ENCODE measurements at places on chromosomes 1 and 21.

GRCh38 chr1:167905671-167906070, 8.3 kb downstream of the ADCY10 start:
- no peak for DNase-seq

DNA sequence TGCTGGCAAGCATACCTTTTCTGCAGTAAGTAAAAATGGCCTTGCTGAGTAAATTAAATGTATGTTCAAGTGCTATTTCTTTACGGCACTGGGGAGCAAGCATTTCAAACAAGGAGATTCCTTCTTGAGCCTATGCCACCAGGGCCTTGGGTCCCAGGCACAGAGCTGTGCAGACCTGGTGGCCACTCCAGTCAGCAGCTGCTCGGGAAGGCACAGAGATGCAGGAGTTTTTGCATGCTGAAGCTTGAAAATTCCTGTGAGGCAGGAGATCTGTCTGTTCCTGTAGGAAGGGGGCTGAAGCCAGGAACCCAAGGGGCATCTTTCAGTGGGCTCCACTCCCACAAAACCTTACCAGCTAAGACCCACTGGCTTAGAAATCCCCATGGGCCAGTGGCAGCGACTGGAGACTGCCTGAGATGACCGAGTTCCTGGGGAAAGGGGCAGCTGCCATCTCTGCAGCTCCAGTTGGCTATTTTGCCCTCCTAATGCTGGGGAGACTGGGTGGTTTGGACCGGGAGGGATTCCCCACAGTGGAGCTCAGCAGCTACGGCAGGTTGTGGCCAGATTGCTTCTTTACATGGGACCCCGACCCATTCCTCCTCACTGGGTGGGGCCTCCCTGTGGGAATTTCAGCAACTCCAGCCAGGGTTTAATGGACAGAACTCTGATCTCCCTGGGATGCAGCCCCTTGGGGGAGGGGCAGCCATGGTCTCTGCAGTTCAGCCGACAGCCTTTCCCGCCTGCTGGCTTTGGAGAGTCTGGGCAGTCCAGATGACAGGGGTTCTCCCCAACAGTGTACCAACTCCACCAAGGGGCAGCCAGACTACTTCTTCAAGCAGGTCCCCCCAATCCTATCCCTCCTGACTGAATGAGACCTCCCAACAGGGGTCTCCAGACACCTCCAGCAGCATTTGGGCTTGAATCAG, 8.4 kb upstream of the PGBD2 start:
- DNase-seq, result no peak

- DNase-seq, result no peak
These were observed at the start of gene ARHGEF16 for GRCh38 chr1:3453891-3454810. Gene ARHGEF16, plus strand, starts transcription at chr1:3454665. Its CDS starts 8,420 bp downstream, at chr1:3463085.

DNA sequence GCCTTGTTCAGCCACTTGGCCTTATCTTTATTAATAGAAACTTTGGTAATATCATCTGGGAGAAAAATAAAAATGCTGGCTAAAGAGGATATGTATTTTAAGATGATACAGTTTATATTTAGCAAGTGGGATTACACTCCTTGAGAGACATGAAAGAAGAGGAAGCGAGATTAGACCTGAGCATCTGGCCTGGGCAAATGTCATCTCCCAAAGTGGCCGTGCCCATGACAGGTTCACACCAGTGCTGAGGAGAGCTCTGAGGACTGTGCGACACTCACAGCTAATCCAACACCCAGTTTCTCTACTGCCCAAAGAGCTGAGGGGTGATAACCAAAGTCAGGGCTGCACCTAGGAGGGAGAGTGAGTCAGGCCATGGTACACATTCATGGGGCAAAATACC, 121.7 kb upstream of the DUSP10 start:
- no peak for DNase-seq

GRCh38 chr1:153485863-153486262, 25.4 kb upstream of the S100A7 start:
- no peak for DNase-seq

DNA sequence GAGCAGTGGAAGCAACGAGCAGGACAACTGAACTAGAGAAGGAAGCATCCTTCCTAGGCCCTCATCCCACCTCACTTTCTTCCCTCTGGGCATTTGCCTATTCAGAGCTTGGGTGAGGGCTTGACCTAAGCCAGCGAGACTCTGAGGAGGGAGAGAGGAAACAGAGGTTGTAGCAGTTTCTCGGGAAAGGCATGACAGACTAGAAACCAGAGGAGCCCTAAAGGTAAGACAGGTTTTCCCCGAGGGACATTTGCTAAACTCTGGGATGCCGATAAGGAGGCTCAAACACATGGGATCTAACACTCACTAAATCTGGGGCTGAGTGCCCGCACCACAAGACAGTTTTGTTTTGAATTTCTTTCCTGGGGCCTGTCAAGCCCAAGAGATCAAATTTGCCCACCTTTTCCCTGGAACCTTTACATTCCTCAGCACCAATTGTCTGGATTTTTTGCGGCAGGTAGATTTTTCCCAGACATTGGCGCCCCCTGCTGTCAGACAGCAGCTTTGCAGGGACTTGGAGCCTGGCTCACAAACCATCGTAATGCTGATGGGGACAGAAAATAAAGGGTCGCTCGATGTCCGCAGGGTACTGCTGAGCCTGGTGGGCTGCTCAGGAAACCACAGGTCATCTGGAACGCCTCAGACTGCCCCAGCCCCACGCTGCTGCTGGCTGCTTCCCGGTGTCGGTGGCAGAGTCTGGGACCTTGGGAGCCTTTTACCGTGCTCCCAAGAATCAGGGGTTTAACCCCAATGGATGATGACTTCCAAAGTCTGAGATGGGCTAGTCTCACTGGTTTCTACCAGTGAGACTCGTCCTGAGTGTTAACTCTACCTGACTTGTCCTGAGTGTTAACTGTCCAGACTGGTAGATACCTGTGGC, 23.4 kb upstream of the TSPAN2 start:
- peak; percentile 56 for DNase-seq

DNA sequence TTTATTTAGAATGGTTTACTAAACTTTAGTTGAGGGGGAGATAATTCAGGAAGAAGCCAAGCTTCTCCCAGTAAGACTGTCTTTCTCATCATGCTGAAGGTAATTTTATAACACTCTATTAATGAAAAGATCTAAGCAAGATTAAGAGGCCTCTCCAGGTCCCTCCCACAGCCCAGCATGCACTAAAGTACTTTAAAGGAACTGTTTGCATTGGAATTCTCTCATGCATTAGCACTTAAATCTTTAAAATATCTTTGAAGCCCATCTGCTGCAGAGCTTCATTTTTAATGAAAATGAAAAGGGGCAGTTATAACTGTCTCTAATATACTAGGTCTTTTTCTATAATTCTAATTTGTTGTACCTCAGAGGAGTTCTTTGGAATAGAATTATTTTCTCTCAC, 1379.1 kb upstream of the ADGRL4 start:
- no peak for DNase-seq

DNA sequence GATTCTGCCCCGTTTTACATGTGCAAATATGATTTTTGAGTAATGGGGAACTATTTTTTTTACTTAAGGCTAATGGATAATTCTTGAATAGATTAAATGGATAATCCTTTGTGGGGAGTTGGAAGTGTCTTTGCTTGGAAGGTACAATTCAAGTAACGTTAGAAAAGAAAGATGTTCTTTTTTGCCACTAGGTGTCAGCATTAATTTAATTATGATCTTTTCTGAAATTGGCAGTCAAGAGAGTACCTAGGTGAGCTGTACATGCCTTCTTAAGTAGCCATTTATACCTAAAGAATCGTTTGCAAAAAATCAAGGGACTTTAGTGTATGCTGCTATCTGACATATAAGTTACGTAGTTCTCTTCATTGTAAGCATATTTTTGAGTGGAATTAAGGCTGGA, 2.2 kb downstream of the FBXO28 start:
- no peak for DNase-seq
